Stimulated activated CD4-positive, alpha-beta T cell treated with anti-CD3 and anti-CD28 coated beads, TNF-alpha, amount 100 ng/mL, for 24 hours (primary cell): ENCODE measurements at places on chromosomes 6 and 20.

GRCh38 chr6:73515204-73515655 is 5.6 kb downstream of the EEF1A1 start:
- DNase-seq = no peak

GRCh38 chr6:99746261-99746895 is 139.7 kb downstream of the PRDM13 start:
- DNase-seq = peak; percentile 29

DNA sequence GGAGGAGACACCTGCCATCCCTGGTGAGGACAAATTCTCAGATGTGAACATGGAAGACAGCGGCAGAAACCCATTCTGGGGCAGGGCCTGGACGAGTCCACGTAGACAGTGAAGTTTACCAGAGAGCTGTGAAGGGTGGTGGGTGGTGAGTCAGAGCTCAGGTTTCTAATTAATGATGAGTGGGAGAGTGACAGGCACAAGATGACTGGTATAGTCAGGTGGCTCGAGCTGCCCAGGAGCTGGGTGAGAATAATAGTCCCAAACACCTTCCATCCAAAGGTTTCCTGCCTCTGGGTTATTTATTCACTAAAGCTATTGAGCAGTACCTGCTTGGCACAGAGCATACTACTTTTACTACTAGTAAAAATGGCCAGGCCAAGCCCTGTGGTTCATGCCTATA is 6.0 kb downstream of the TLDC2 start:
- no peak for DNase-seq

DNA sequence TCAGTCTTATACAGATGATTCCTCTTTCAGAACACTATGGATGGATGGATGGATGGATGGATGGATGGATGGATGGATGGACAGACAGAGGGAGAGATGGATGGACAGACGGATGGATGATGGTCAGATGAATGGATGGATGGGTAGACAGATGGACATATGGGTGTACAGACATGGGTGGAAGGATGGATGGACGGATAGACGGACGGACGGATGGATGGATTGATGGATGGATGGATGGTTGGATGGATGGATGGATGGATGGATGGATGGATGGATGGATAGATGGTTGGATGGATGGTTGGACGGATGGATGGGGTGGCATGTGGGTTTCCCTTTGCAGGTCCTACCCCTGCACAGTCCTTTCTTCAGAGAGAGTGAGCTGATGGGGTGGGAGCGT is 320.7 kb downstream of the CDH4 start:
- no peak for DNase-seq

GRCh38 chr6:15475261-15475660 is 187.6 kb downstream of the DTNBP1 start:
- DNase-seq = no peak

- peak; percentile 60 for DNase-seq
Measured at GRCh38 chr6:24720131-24720603, 1.2 kb upstream of the C6orf62 start.

DNA sequence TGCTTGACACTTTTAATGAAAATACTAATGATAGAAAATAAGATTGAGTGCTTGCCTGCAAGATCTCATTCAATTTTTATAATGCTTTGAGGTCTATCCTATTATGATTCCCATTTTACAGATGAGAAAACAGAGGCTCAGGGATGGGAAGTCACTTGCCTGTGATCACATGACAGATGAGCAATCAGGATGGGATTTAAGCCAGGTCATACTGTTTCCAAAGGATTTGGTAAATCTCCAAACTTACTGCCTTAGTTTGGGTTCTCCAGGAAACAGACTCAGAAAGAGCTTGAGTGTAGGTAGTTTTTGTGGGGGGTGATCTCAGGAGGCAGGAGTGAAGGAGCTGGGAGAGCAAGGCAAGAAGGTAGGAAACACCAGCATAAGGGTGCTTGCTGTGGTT is 456.3 kb downstream of the MAFB start:
- no peak for DNase-seq

GRCh38 chr20:63345328-63346100 is 15.6 kb downstream of the CHRNA4 start:
- DNase-seq = no peak

- no peak for DNase-seq
Measured at GRCh38 chr6:168501561-168501960, 60.6 kb downstream of the SMOC2 start.

GRCh38 chr20:10180651-10181235 is 37.9 kb upstream of the SNAP25 start:
- DNase-seq = no peak

- DNase-seq = no peak
Measured at GRCh38 chr6:6584310-6585002, 4.1 kb upstream of the LY86 start.

DNA sequence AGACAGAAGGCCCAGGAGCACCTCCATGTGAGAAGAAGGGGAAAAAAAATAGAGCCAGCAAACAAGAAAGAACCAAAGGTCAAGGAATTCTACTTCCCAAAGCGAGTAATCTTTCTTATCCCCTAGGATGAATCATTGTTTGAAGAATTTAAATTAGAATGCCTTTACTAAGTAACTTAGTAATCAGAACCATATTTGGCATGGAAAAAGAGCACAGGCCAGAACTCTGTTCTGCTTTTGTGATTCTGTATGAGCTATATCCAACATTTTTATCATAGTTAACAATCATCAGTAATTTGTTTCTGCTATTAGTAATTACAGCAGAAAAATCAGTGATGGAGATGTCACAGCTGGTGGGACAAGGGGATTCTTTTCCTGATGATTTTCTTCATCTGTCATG is 228.8 kb upstream of the FAM83B start:
- DNase-seq = no peak

- DNase-seq = no peak
Measured at GRCh38 chr20:1946442-1946761, 47.5 kb downstream of the PDYN start.
